ENCODE measurements at places on chromosomes 16 and 17. TPM values are rescaled to one million over a fixed set of nuclear protein-coding genes. Genes with fewer than 3 reads are reported as not detected.
A peak's percentile ranks its signal among the peaks of the same experiment; 100 is the strongest.

- H3K4me3 ChIP-seq: no peak overlapping the region
- no peaks in the 10 kb centered on the region for H3K36me3 ChIP-seq
- no peak overlapping the region for H3K27ac ChIP-seq
- H3K27me3 ChIP-seq: no peaks in the 10 kb centered on the region
- no peaks in the 10 kb centered on the region for H3K4me1 ChIP-seq
Measured at GRCh38 chr16:84194470-84195200, 3.7 kb downstream of the ADAD2 start.

DNA sequence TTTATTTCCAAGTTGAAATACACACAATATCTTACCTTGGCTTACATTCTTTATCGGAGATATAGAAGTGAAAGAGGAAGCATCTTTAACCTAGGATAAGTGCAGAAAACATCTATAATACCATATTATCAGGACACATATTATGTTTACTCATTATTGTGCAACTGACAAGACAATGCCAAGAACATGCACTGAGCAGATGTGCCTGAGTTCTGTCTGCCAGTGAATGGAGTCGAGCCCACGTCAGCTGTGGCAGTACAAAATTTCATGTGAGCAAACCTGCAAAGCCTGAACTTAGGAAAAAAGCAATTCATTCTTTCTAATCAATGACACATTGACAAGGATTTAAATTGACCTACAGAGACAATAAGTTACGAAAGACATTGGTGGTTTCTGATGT is 154.4 kb downstream of the AXIN2 start:
- peaks cover 6% of the 10 kb centered on the region for H3K4me1 ChIP-seq
- no peak overlapping the region for H3K4me3 ChIP-seq
- no peaks in the 10 kb centered on the region for H3K36me3 ChIP-seq
- DNase-seq: no peak
- no peaks in the 10 kb centered on the region for H3K27me3 ChIP-seq

DNA sequence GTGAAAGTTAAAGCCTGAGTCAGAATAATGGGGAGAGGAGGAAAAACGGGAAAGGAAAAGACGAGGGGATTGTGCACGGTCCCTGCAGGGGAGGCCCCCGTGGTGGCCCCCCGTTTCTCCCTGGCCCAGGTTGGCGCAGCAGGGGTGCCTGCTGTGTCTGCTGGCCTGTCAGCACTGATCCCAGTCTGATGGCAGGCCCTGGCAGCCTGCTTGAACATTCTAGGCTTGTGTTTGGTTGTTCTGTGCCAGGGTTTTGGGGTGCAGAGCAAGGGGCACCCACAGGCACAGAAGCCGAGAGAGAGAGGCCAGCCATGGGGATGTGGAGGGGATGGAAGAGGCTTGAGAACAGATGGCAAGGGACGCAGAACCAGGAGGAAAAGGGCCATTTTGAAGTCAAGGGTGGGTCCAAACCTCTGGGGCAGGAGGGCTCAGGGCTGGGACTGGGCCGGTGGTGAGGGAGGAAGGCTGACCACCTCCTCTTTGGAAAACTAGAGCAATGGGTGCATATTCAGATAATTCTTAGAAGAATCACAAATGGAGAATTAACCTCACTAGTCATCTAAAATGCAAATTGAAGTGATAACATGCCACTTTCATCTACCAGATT is 35.9 kb downstream of the TBX4 start:
- no peak overlapping the region for H3K4me3 ChIP-seq
- no peaks in the 10 kb centered on the region for H3K36me3 ChIP-seq
- H3K4me1 ChIP-seq: no peaks in the 10 kb centered on the region
- no peak overlapping the region for H3K27ac ChIP-seq
- no peaks in the 10 kb centered on the region for H3K27me3 ChIP-seq

DNA sequence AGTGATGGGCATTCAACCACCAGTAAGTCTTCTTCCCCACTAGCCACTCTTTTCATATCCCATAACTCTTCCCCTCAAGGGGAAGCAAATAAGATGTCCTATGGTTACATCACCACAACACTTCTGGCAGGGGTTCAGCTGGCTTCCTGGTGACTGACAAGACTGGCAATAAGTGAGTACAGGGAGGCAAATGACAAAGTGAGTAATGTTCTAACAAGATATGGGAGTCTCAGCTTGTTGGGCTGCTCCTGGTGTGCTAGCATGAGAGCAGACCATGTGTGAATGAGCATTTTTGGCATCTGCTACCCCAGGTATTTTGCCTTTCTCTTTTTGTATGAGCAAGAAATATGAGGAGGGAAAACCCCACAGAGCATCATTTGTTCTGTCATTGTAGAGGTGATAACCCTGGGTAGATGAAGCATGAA is 9.9 kb downstream of the TMIGD1 start:
- H3K4me3 ChIP-seq: no peak overlapping the region
- DNase-seq: peak; percentile 60

DNA sequence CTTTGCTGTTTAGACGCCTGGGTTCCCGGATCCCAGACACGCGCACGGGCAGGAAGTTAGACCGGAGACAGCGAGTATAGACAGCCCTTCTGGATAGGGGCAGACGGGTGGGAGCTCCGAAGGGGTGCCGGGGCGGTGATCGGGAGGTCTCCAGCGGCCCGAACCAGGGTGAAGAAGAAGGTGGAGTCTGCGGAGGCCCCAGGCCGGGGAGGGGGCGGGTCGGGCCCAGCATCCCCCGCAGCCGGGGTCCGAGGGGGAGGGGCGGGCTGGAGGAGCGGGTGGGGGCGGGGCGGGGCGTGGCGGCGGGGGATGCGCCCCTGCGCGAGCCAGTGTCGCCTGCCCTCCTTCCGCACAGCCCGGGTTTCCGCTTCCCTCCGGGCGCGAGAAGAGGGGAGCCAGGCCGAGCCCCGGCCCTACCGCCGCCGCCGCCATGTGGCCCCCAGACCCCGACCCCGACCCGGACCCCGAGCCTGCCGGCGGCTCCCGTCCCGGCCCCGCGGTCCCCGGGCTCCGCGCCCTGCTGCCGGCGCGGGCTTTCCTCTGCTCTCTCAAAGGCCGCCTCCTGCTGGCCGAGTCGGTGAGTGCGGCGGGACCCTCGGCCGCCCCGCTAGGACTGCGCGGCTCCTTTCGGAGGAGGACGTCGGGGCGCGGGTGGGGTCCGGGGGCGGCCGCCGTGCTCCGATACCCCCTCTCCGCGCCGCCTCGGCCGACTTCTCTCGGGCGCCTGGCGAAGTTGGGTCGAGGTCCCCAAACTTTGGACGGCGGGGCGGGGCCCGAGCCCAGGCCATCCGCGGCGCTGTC is at the start of gene CMTM3:
Gene CMTM3 (plus strand): TSS at position 329 of the 801 bp plus-strand sequence. CDS start 102 bp downstream, at position 431.
- peak within 1 kb of the TSS; percentile 70 for H3K27ac ChIP-seq
- no peaks in the 10 kb centered on the region for H3K4me1 ChIP-seq
- H3K36me3 ChIP-seq: no peaks in the 10 kb centered on the region
- peak within 1 kb of the TSS; percentile 69 for H3K4me3 ChIP-seq

DNA sequence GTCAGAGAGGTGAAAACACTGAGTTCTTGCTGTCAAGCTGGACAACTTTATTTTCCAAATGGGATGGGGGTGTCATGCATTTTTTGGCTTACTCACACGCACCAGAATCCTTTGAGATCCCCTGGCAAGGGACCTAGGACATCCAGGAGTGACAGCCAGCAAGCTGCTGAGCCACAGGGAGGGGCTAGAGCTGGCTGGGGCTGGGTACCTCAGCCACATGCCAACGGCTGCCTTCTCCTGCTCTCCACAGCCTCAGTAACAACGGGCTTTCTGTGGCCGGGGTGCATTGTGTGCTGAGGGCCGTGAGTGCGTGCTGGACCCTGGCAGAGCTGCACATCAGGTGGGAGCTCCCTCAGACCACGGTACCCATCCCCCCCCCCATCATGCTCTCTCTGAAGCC is 47.6 kb downstream of the NLRC5 start:
- no peaks in the 10 kb centered on the region for H3K27me3 ChIP-seq
- H3K4me1 ChIP-seq: no peaks in the 10 kb centered on the region
- no peak for DNase-seq
- H3K36me3 ChIP-seq: no peaks in the 10 kb centered on the region
- H3K27ac ChIP-seq: no peak overlapping the region

DNA sequence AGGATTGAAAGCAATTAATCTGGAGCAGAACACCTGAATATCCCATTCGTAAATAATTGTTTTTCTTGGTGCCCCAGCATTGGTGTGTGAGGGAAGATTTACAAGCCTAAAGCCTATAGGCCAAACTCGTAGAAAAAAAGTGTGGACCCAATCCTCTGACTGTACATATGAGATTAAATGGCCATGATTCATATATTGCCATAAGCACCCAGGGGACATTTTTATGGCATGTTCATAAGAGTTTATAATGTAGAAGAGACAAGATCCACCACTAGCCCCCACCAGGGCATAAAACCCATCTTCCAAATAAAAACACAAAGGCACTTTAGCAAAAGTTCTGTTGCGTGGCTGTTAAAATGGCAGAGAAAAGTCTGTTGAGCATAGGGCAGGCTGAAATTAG is 15.5 kb upstream of the SALL1 start:
- no peak overlapping the region for H3K4me3 ChIP-seq
- H3K36me3 ChIP-seq: no peaks in the 10 kb centered on the region
- no peaks in the 10 kb centered on the region for H3K27me3 ChIP-seq

- DNase-seq: no peak
- no peak overlapping the region for H3K27ac ChIP-seq
- no peaks in the 10 kb centered on the region for H3K4me1 ChIP-seq
Measured at GRCh38 chr16:54077050-54077821, 209.4 kb downstream of the IRX3 start.

GRCh38 chr17:29155227-29155965 is 24.8 kb downstream of the MYO18A start:
- H3K4me1 ChIP-seq: peaks cover 38% of the 10 kb centered on the region
- no peak overlapping the region for H3K4me3 ChIP-seq
- H3K36me3 ChIP-seq: no peaks in the 10 kb centered on the region
- no peaks in the 10 kb centered on the region for H3K27me3 ChIP-seq
- peak; percentile 83 for DNase-seq

GRCh38 chr16:47848421-47849109 is 307.2 kb downstream of the ABCC12 start:
- no peak overlapping the region for H3K4me3 ChIP-seq
- H3K27me3 ChIP-seq: no peaks in the 10 kb centered on the region
- H3K36me3 ChIP-seq: no peaks in the 10 kb centered on the region
- H3K27ac ChIP-seq: no peak overlapping the region
- DNase-seq: no peak

DNA sequence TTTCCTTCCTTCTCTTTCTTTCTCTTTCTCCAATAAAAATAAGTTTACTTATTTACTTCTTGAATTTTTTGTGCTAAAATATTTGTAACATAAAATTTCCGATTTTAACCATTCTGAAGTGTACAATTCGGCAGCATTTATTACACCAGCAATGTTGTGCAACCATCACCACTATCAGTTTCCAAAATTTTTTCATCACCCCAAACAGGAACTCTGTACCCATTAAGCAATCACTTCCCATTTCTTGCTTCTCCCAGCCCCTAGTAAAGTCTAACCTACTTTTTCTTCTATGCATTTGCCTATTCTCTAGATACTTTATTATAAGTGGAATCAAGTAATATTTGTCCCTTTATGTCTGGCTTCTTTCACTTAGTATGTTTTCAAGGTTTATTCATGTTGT is 2.5 kb upstream of the HP start:
- no peaks in the 10 kb centered on the region for H3K36me3 ChIP-seq
- no peak for DNase-seq
- no peak overlapping the region for H3K4me3 ChIP-seq
- H3K4me1 ChIP-seq: no peaks in the 10 kb centered on the region
- no peak overlapping the region for H3K27ac ChIP-seq

DNA sequence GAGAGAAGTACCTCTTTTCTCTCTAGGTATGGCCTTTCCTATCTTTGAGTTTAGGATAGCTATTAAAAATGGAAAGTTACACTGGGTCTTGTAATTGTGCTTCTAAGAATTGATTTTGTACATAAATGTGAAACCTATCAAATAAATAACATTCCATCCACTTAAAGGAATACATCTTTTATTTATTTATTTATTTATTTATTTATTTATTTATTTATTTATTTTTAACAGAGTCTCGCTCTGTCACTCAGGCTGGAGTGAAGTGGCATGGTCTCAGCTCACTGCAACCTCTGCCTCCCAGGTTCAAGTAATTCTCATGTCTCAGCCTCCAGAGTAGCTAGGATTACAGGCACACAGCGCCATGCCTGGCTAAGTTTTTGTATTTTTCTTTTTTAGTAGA is 1114.0 kb upstream of the EEF2KMT start:
- no peaks in the 10 kb centered on the region for H3K36me3 ChIP-seq
- no peak for DNase-seq
- H3K27ac ChIP-seq: no peak overlapping the region

- H3K4me1 ChIP-seq: no peaks in the 10 kb centered on the region
- no peak for DNase-seq
- no peak overlapping the region for H3K4me3 ChIP-seq
- no peaks in the 10 kb centered on the region for H3K36me3 ChIP-seq
- no peak overlapping the region for H3K27ac ChIP-seq
Measured at GRCh38 chr17:37025238-37025637, 76.5 kb downstream of the AATF start.

GRCh38 chr17:33079201-33079600 is 87.6 kb downstream of the SPACA3 start:
- no peaks in the 10 kb centered on the region for H3K27me3 ChIP-seq
- no peaks in the 10 kb centered on the region for H3K36me3 ChIP-seq
- H3K4me1 ChIP-seq: no peaks in the 10 kb centered on the region

- no peak overlapping the region for H3K27ac ChIP-seq
- H3K4me1 ChIP-seq: peaks cover 6% of the 10 kb centered on the region
- no peak for DNase-seq
- no peaks in the 10 kb centered on the region for H3K36me3 ChIP-seq
Measured at GRCh38 chr16:57985204-57986181, 14.6 kb upstream of the CNGB1 start.

- no peaks in the 10 kb centered on the region for H3K27me3 ChIP-seq
- no peak for DNase-seq
- no peak overlapping the region for H3K27ac ChIP-seq
- H3K4me1 ChIP-seq: no peaks in the 10 kb centered on the region
Measured at GRCh38 chr16:1443403-1443973, 868 bp downstream of the CCDC154 start.

DNA sequence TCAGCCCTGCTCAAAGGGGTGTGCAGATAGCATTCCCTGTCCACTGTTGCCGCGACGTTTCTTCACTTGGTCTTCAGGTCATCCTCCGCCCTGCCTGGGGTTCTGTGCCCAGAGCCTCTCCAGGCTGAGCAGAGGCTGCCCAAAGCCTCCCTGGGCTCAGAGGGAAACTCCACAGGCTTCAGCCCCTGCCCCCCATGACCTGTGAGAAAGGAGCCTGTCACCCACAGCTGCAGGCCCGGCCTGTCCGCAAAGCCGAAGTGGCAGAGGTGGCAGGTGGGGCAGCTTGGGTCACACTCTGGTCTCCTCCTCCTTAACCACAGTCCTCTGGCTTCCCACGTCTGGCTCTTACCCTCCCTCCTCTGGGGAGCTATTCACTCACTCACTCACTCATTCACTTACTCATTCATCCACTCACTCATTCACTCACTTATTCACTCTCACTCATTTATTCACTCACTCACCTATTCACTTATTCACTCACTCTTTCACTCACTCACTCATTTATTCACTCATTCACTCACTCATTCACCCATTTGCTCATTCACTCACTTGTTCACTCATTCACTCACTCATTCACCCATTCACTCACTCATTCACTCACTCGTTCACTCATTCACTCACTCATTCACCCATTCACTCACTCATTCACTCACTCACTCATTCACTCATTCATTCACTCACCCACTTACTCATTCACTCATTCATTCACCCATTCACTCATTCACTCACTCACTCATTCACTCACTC is 7.1 kb upstream of the CPSF4L start:
- H3K4me3 ChIP-seq: no peak overlapping the region
- no peaks in the 10 kb centered on the region for H3K4me1 ChIP-seq
- H3K27ac ChIP-seq: no peak overlapping the region
- no peaks in the 10 kb centered on the region for H3K36me3 ChIP-seq
- no peak for DNase-seq

TPSG1 gene
- total RNA-seq: 32.6 TPM

PRR15L gene
- total RNA-seq: 223 TPM

NPIPB9 gene
- total RNA-seq: 1.5 TPM

ARMC7 gene
- 20.5 TPM for total RNA-seq

CRHR1 gene
- not detected for total RNA-seq

AATK gene
- total RNA-seq: 9.1 TPM

DNAI2 gene
- not detected for total RNA-seq
